ENCODE measurements at places on chromosomes 13 and 19. TPM values are rescaled to one million over a fixed set of nuclear protein-coding genes. Genes with fewer than 3 reads are reported as not detected.

ENOX1 gene
- 3.8 TPM for total RNA-seq

LONP1 gene
- 89.9 TPM for total RNA-seq

CGB8 gene
- not detected for total RNA-seq

ZSWIM9 gene
- total RNA-seq = 13.4 TPM

IGFL2 gene
- total RNA-seq = not detected

ARHGEF1 gene
- 62.3 TPM for total RNA-seq

R3HDM4 gene
- 47.7 TPM for total RNA-seq

APLP1 gene
- 143 TPM for total RNA-seq
